Activated CD8-positive, alpha-beta T cell treated with anti-CD3 and anti-CD28 coated beads for 36 hours (primary cell): ENCODE measurements at places on chromosomes 4 and X. TPM values are rescaled to one million over a fixed set of nuclear protein-coding genes. Genes with fewer than 3 reads are reported as not detected.

The ATP2B3 gene
- not detected for total RNA-seq

DNA sequence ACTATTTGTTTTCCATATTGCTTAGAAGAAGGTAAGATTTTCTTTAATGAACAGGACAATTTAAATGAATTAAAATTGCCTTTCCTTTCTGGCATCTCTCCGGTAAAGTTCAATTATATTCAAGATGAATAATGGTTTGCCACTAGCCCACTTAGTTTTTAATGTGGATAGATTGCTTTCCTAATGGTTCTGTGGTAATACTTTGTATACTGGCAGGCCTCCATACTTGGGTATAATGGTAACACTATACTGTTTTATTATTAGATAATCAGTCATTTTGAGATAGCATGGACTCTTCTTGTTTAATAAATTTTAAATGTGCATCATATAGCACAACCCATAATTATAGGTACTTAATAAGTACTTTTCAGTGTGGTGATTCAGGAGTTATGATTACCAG, 89.5 kb downstream of the ELOVL6 start:
- H3K27me3 ChIP-seq = no peaks in the 10 kb centered on the region
- no peak for DNase-seq
- no peaks in the 10 kb centered on the region for H3K4me1 ChIP-seq
- H3K4me3 ChIP-seq = no peak overlapping the region
- no peak overlapping the region for H3K27ac ChIP-seq

DNA sequence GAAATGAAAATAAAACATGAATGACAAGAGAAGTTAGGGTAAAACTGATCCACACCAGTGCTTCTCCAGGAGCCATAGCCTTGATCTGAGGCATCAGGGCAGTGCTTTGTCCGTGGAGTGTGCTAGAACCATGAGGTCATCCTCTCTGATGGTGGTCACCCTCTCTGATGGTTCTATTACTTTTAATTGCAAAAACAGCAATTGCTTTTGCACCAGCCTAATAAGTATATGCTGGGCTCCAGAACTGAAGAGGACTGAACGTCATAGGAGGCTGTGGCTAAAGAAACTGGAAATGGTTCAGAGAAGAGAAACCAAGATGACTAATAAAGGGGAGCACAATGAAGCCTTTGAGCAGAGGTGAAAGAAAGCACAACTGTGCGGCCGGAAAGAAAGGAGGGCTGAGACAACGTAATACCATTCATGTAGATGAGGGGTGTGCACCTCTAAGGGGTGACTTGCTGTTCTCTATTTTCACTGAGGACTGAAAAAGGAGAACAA, 17.0 kb upstream of the TMEM154 start:
- H3K27ac ChIP-seq = peak overlapping the region; percentile 21
- no peak overlapping the region for H3K4me3 ChIP-seq
- H3K4me1 ChIP-seq = peaks cover 13% of the 10 kb centered on the region
- peak; percentile 72 for DNase-seq
- no peaks in the 10 kb centered on the region for H3K27me3 ChIP-seq

The SORCS2 gene
- total RNA-seq = 0.05 TPM

GRCh38 chr4:164617426-164617825, 136.5 kb upstream of the SMIM31 start:
- H3K4me1 ChIP-seq = no peaks in the 10 kb centered on the region
- no peak overlapping the region for H3K4me3 ChIP-seq
- H3K36me3 ChIP-seq = no peaks in the 10 kb centered on the region
- no peak for DNase-seq
- no peak overlapping the region for H3K27ac ChIP-seq

The EGF gene
- not detected for total RNA-seq

The VSIG4 gene
- total RNA-seq = 0.23 TPM

DNA sequence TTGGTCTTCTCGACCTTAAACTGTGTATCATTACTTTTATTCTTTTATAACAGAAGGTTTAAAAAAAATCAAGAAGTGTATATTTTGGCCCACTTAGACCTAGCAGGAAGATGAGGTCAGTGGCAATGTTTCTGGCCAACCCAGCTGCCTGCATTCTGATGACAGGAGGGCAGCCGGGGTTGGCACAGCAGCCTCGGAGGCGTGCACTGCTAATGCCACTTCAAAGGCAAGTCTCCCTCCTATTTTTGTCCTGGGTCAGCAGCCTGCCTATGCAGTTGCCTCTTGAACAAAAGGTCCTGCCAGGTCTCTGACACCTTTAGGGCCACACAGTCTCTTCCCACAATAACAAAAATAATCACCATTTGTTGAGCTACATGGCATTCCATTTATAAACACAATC, 89.4 kb upstream of the MYOZ2 start:
- H3K4me1 ChIP-seq = peaks cover 3% of the 10 kb centered on the region
- DNase-seq = no peak
- H3K27me3 ChIP-seq = peaks cover 2% of the 10 kb centered on the region
- H3K27ac ChIP-seq = no peak overlapping the region

The KLKB1 gene
- not detected for total RNA-seq
